COLO829 (cell line): ENCODE measurements at places on chromosomes 2 and 18.
A peak's percentile ranks its signal among the peaks of the same experiment; 100 is the strongest.

- no peak for DNase-seq
Measured at GRCh38 chr2:147375073-147375472, 469.8 kb upstream of the ACVR2A start.

DNA sequence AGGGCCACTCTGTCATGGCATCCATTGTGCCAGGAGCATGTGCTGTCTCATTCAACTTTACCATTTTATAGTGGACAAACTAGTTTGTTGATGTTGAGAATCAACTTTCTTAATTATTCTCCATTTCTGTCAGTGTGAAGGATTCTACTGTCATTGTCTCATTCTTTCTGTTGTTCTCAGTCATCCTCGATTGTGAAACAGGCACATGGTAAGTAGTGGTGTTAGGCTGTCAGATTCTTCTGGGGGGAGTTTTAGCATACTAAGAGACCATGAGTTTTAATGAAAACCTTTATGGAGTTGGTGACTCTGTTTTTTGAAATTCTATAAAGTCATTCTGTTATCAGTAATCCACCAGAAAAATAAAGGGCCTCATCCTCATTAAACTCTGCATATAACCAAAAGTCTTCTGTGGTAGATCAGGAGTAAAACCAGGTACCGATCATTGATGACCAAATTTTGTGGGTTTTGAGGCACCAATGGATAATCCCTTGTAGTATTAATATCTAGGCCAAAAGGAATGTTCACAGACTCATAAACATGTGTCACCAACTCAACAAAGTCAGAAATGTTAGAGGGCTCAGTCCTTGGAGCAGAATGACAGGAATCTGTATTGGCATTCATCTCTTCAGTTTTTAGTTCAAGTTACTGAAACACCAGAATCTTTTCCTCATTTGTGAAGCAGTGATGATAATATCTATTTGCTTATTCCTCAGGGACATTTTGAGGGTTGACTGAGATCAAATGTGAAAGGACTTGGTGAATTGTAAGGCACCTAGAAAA is 73.2 kb downstream of the CERS6 start:
- no peak for DNase-seq

DNA sequence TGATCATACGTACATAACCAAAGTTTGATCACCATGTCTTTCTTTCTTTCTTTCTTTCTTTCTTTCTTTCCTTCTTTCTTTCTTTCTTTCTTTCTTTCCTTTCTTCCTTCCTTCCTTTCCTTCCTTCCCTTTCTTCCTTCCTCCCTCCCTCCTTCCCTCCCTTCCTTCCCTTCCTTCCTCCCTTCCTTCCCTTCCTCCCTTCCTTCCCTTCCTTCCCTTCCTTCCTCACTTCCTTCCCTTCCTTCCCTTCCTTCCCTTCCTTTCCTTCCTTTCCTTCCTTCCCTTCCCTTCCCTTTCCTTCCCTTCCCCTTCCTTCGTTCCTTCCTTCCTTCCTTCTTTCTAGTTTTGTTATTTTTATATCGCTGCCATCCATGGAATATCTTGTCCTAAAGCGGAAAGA is 406.7 kb upstream of the DDX18 start:
- no peak for DNase-seq

GRCh38 chr2:148063633-148064032 is 42.7 kb downstream of the MBD5 start:
- no peak for DNase-seq

GRCh38 chr2:210458395-210458794 is 18.2 kb downstream of the LANCL1 start:
- no peak for DNase-seq

GRCh38 chr2:10286216-10287037 is 16.3 kb upstream of the HPCAL1 start:
- no peak for DNase-seq

- DNase-seq: no peak
Measured at GRCh38 chr2:71906357-71906973, 241.2 kb downstream of the CYP26B1 start.

DNA sequence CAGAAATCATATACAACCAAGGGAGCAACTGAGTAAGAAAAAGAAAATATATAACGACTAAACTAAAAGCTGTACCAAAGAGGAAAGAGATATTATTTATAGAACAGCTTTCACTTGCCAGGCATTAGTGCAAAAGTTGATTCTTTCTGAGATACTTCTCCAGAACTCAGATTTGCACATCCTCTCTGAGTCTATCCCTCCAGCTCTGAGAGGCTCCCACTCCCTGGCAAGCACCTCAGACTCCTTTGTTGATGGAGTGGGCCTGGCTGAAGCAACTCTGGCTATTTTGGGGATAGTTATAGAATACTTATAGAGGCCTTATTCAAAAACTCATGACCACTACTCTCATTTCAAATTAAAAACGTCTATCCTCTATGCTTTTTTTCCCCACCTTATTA is 501.6 kb upstream of the TNP1 start:
- DNase-seq: no peak

- DNase-seq: peak; percentile 10
Measured at GRCh38 chr2:178761759-178762371, 45.4 kb downstream of the TTN start.

DNA sequence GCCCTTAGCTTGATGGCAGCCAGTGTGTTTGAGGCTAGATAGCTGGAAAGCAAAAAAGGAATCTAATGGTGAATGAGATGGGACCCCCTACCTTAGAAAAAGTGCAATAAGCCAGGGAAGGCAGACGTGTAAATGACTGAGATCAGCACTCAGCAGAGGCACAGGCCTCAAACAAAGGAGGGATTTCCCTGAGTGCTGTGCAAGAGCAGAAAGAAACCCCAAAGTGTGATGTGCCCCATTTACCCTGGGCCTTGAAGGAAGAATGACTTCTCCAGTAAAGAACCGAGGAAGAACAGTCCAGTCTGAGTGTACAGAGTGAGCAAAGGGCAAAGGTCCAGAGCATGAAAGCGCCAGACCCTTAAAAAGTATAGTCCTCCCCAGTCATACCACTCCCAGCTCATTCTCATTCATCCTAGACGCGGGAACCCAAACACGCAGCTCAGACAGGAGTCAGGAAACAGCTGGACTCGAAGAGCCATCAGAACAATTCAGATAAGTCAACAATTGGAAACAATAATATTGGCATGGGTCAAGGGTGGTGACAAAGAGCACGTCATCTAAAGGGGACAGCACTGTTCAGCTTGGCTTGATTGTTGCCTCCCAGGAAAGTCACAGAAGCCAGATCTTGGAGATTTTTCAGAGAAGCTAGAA is 121.7 kb downstream of the INO80D start:
- DNase-seq: no peak

- no peak for DNase-seq
Measured at GRCh38 chr2:226118471-226119429, 680.9 kb downstream of the IRS1 start.

DNA sequence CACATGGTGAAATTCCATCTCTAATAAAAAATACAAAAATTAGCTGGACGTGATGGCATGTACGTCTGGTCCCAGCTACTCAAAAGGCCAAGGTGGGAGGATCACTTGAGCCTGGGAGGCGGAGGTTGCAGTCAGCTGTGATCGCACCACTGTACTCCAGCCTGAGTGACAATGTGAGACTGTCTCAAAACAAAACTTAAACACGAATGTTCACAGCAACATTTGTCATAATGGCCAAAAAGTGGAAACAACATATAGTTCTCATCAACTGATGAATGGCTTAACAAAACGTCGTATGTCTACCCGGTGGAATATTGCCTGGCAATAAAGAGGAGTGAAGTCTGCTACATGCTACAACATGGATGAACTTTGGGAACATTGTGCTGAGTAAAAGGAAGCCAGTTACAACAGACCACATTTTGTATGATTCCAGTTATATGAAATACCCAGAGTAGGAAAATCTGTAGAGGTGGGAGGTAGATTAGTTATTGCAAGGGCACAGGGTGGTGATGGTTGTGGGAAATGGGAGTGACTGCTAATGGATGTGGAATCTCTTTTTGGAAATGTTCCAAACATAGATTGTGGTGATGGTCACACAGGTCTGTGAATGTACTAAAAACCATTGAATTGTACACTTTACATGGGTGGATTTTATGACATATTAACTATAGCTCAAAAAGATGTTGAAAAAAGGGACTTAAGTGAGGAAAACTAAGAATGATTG is 478.2 kb downstream of the PTPRM start:
- DNase-seq: no peak

GRCh38 chr2:67993329-67993728 is 69.5 kb downstream of the C1D start:
- DNase-seq: no peak

- no peak for DNase-seq
Measured at GRCh38 chr2:85088921-85089320, 44.3 kb upstream of the TCF7L1 start.

DNA sequence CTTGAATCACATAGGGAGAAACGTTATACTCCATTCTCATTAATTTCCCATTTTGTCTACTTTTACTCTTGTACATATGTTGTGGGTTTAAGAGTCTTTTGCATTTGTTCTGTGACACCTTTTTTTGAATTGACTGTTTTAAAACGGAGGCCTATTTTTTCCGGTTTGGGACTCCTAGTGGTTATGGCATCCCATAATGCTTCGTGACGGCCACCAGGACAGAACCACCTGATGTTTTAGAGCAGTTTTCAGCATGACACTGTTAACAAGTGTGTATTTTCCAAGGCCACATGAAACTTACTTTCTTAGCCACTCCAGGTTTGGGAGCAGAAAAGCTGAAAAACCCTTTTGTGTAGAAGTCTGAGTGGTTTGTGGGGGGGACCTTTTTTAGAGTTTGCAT is 8.4 kb downstream of the SOX11 start:
- DNase-seq: no peak

DNA sequence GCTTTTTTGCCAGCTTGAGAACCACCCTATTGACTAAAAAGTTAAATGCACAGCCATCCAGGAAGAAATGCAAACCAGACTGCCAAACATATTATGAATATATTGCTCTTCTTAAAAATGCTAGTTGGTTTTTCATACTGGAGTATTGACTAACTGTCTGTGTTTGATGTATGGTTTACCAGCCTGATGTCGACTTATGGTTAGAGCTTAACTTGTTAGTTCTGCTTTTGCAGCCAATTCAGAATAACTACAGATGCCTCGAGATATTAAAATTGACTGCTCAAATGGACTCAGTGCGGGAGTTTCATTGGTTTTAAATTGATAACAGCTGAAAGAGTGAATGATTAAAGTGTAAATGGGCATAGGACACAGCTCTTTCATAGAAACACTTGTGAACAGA is 369.8 kb downstream of the ARHGAP15 start:
- no peak for DNase-seq

DNA sequence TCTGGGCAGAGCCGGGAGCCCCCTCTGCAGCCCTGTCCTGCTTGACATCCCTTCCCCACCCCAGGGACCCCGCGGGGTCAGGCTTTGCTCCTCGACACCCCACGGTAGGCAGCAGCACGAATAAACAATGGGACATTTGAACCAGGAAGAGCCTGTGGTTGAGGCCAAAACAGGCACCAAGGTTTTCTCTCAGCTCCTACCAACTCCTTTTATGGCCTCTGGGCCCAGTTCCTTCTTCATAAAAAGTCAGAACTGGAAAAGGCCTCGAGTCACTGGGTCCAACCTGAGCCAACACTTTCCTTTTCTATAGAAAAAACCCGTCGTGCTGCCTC is 20.6 kb downstream of the TEX44 start:
- no peak for DNase-seq

DNA sequence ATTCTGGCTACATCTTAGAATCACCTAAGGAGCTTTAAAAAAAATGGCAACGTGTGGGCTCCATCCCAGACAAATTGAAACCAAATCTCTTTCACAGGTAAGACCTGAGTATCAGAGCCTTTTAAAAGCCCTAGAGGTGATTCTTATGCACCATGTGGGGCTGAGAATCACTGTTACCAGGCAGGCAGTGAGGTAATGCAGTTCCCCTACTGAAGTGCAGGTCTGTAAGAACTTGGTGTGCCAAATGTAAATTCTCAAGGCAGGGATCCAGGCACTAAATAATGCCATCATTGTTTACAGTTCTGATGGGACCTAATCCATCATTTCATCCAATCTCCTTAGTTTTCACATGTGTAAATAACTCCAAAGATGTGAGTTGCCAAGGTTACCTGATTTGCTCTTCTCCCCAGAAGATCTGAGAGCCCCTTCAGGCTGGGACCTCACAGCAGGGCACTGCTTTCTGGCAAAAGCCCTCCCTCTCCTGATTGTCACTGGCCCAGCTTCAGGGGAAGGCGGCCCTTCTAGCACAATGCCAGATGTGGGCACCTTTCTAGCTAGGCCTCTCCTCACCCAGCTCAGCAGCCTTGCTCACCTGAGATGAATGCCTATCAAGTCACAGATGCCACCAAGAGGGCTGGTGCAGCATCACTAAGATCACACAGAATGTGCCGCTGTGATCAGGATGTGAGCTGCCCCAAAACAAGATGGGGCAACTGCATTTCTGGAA is 73.6 kb upstream of the RGPD5 start:
- no peak for DNase-seq

- no peak for DNase-seq
Measured at GRCh38 chr18:77127769-77128671, 4.6 kb downstream of the MBP start.

- DNase-seq: no peak
Measured at GRCh38 chr2:106537047-106537446, 49.9 kb downstream of the CD8B2 start.

DNA sequence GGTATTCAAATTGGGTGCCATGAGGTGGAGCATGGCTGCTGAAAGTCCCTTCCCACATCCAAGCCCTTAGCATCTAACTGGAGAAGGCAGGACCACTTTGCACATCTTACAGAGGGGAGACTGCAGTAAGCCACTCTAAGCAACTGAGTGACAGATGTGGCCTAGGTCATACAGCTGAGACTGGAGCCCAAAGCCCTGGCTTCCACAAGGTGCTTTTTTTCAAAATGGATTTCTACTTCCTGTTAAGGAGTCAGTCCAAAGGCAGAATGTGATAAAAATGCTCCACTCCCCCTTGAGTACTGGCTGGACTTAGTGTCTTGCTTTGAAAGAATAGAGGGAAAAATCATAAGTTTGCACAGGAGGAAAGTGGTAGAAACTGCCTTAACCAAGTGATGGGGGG is 424.0 kb upstream of the SPRED2 start:
- DNase-seq: no peak

- DNase-seq: no peak
Measured at GRCh38 chr2:188477564-188478103, 186.0 kb downstream of the GULP1 start.

DNA sequence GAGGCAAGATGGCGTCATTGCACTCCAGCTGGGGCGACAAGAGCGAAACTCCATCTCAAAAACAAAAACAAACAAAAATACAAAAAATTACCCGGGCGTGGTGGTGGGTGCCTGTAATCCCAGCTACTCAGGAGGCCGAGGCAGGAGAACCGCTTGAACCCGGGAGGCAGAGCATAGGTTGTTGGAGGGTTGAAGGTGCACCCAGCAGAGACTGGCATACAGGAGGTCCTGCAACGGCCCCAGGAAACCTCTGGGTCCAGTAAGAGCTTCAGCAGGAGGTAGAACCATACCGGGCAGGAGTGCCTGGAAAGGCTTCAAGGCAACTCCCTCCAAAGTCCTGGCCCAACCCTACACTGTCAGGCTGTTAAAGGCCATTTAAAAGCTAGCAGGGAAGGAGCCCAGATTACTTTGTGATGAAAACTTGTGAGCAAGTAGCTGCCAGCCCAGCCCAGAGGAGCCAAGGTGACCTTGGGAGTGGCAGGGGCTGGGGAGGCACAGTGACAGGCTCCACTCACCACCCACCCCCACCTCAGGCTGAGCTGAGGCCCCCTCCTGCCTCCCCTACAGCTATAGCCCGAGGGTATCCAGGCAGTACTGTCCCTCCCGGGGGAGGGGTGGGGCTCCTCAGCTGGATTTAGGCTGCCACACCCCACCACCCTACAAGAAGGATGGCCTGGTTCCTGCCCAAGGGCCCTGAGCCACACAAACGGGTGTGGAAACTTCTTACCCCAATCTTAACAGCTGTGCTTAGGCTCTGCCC is 28.1 kb downstream of the TFCP2L1 start:
- DNase-seq: no peak

GRCh38 chr18:59733421-59733820 is 36.2 kb upstream of the CCBE1 start:
- no peak for DNase-seq
